ENCODE measurements at places on chromosomes 5 and 9.

DNA sequence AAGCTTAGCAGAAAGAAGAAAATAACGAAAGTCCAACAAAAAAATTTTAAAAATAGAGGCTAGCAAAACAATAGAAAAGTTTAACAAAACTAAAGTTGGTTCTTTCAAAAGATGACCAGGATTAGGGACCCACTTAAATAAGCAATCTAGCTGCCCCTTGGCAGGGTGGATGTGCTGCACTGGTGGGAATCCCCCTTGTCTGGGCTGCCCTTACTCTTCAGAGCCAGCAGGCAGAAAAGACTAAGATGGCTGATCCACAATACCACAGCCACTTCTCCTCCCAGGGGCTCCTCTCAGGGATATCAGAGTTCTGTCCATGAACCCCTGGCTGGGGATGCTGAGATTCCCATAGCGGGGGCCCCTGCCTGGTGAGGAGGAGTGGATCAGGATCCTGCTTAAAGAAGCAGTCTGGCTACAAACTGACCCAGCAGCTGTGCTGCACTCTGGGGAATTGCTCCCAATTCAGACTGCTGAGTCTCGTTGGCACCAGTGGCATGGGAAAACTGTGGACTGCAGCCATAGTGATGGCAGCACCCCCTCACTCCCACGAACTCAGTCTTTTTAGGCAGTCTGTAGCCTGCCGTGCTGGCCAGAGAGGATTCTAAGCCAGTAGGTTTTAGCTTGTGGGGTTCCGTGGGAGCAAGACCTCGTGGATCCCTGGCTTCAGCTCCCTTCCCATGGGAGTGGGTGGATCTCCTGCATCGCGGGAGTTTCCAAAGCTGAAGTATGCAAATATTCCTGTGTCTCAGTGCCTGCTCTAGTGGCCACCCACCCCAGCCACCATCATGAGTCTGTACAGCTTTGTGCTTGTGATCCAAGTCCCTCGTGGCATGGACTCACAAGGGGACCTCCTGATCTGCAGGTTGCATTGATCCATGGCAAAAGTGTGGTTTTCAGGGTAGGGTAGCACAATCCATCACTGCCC lies 2.9 kb upstream of the INSL6 start:
- H3K4me3 ChIP-seq: no peak overlapping the region
- H3K36me3 ChIP-seq: no peaks in the 10 kb centered on the region
- H3K27ac ChIP-seq: no peak overlapping the region
- no peaks in the 10 kb centered on the region for H3K27me3 ChIP-seq
- no peak for DNase-seq
- H3K4me1 ChIP-seq: peaks cover 8% of the 10 kb centered on the region

- no peak overlapping the region for H3K4me3 ChIP-seq
- peaks cover 2% of the 10 kb centered on the region for H3K36me3 ChIP-seq
- no peak for DNase-seq
- H3K27me3 ChIP-seq: no peaks in the 10 kb centered on the region
- no peaks in the 10 kb centered on the region for H3K4me1 ChIP-seq
These were observed 22.5 kb downstream of the MSANTD3 start for GRCh38 chr9:100449420-100449819.

DNA sequence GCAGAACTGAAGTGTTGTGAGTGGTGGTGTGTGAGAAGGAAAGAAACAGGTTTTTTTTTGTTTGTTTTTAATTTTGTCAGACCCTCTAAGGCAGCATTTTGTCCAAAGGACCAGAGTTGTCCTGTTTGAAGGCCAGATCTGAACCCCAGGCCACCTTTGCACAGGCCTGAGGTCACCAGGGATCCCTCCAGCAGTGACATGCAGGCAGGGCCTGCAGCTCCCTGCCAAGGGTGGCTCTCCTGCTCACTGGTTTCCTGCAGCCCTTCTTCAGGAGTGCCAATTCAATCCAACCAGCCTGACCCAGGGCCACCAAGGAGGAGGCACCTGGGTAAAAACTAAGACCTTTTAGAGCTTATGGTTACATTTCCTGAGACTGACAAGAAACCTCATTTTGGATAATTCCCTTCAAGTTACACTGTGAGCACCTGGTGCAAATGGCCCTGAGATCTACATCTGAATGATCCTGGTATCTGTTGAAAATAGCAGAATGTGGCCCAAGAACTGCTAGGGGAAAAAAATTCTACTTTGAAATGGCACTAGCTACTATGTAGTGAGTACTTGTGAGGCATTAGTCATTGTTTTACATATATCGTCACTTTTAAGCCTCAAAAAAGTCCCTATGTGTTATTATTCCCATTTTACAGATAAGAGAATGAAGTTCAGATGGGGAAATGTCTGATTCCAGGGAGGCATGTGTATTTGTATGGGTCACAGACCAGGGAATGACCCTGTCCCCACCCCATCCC lies 33.5 kb upstream of the SMU1 start:
- no peak overlapping the region for H3K4me3 ChIP-seq
- peaks cover 44% of the 10 kb centered on the region for H3K36me3 ChIP-seq
- H3K4me1 ChIP-seq: no peaks in the 10 kb centered on the region
- DNase-seq: no peak

GRCh38 chr5:51475628-51476027 lies 92.4 kb downstream of the ISL1 start:
- H3K27me3 ChIP-seq: no peaks in the 10 kb centered on the region
- H3K36me3 ChIP-seq: no peaks in the 10 kb centered on the region
- no peak overlapping the region for H3K27ac ChIP-seq

GRCh38 chr9:83469722-83470121 lies 68.5 kb downstream of the FRMD3 start:
- H3K36me3 ChIP-seq: no peaks in the 10 kb centered on the region
- no peaks in the 10 kb centered on the region for H3K27me3 ChIP-seq
- H3K27ac ChIP-seq: no peak overlapping the region
- DNase-seq: no peak

- no peaks in the 10 kb centered on the region for H3K27me3 ChIP-seq
- DNase-seq: peak; percentile 50
- H3K36me3 ChIP-seq: no peaks in the 10 kb centered on the region
- peaks cover 4% of the 10 kb centered on the region for H3K4me1 ChIP-seq
- no peak overlapping the region for H3K27ac ChIP-seq
These were observed 19.5 kb upstream of the SERINC5 start for GRCh38 chr5:80275347-80275746.

DNA sequence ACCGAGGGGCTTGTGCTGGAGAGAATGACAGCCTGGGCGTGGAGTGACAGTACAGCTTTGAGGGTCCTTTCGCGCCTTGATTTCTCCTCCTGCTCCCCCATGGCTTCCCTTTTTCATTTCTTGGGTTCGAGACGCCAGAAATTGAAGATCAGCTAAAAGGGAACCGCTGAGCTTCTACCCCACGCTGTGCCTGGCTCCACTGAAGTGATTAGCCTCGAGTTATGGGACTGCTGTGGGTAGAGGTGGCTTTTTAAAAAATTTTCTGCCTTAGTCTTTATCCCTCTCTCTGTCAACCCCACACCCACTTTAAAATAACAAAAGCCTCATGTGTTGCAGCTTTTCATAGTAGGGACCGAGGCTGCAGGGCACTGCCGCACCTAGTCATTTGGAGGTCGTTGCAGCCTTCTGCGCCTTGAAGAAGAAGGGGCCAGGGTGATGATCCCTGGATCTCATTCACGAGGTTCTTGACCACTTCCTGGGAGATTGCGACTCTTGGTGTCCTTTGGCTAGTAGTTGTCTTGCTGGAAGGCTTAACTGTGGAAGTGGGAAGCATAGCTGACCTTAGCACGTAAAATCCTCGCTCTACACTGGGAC lies 603 bp downstream of the PPIP5K2 start:
- no peaks in the 10 kb centered on the region for H3K27me3 ChIP-seq
- H3K4me1 ChIP-seq: peaks cover 38% of the 10 kb centered on the region
- DNase-seq: no peak
- H3K36me3 ChIP-seq: no peaks in the 10 kb centered on the region
- peak overlapping the region; percentile 96 for H3K4me3 ChIP-seq
- peak overlapping the region; percentile 92 for H3K27ac ChIP-seq

- no peaks in the 10 kb centered on the region for H3K36me3 ChIP-seq
- no peak overlapping the region for H3K27ac ChIP-seq
- no peaks in the 10 kb centered on the region for H3K4me1 ChIP-seq
- H3K4me3 ChIP-seq: no peak overlapping the region
These were observed 430.8 kb upstream of the TNC start for GRCh38 chr9:115548609-115549260.

GRCh38 chr9:30591461-30591860 lies 1793.0 kb upstream of the ACO1 start:
- no peaks in the 10 kb centered on the region for H3K27me3 ChIP-seq
- no peak overlapping the region for H3K27ac ChIP-seq
- DNase-seq: no peak
- H3K4me3 ChIP-seq: no peak overlapping the region
- H3K36me3 ChIP-seq: no peaks in the 10 kb centered on the region
- no peaks in the 10 kb centered on the region for H3K4me1 ChIP-seq

Measured in CD4-positive, CD25-positive, alpha-beta regulatory T cell (primary cell).